ENCODE measurements at places on chromosomes 3 and 15. TPM values are rescaled to one million over a fixed set of nuclear protein-coding genes. Genes with fewer than 3 reads are reported as not detected.
A peak's percentile ranks its signal among the peaks of the same experiment; 100 is the strongest.

GRCh38 chr15:37877851-37878741, 56.3 kb upstream of the TMCO5A start:
- DNase-seq = no peak

The BCHE gene
- polyA plus RNA-seq = 2.7 TPM

DNA sequence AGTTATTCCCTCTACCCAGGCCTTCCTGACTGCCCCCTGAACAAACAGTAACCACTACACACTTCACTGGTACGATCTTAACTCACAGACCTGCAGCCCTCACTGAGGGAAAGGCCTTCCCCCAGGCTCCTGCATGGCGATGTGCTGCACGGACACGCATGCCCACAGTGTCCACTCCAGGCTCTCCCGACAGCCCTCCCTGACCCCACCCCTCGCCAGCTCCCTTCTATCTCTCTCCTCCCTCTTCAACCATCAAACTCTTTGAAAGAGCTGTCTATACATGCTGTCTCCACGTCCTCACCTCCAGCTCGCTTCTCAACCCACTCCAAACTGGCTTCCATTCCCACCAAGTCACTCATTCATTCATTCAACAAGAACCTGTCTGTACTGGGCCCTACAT, 3.9 kb downstream of the SCN5A start:
- peak; percentile 36 for DNase-seq

- DNase-seq = no peak
Observed at GRCh38 chr3:150462108-150462507, 54.0 kb downstream of the TSC22D2 start.

GRCh38 chr3:11244121-11244677, 28.0 kb upstream of the ATG7 start:
- DNase-seq = no peak

DNA sequence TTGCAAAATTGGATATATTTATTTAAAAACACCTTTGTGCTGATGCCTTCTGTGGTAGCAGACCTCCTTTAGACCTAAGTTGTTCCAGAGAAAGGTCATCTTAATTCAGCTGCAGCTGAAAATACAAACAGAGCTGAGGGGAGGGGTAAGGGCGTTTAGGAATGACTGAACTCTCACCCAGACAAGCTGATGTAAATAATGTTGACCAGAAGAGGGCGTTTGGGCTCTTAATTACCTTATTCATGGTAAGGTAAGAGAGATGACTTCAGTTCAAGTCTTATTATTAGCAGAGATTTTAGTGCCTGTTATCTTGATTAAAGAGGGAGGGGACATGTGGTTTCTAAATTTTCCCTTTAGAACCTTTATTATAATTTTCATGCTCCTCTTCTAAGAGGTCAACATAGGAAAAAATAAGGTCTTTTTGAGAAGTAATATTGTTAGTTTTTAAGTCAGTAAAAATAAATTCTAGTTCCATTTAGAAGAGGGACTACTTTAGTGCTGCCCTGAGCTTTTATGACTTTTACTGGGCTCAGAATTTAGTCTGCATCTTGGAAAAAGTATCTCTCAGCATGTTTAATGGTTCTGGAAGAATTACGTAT, 46.3 kb downstream of the GPR171 start:
- no peak for DNase-seq

GRCh38 chr15:55318588-55319494, at the start of the genes PIGB and PIGBOS1:
Gene PIGB, plus strand, starts transcription at chr15:55319222. Its CDS starts 29 bp downstream, at chr15:55319251.
Gene PIGBOS1, minus strand, starts transcription at chr15:55319123. Its CDS starts 1,331 bp downstream, at chr15:55317792.
- DNase-seq = peak; percentile 96

DNA sequence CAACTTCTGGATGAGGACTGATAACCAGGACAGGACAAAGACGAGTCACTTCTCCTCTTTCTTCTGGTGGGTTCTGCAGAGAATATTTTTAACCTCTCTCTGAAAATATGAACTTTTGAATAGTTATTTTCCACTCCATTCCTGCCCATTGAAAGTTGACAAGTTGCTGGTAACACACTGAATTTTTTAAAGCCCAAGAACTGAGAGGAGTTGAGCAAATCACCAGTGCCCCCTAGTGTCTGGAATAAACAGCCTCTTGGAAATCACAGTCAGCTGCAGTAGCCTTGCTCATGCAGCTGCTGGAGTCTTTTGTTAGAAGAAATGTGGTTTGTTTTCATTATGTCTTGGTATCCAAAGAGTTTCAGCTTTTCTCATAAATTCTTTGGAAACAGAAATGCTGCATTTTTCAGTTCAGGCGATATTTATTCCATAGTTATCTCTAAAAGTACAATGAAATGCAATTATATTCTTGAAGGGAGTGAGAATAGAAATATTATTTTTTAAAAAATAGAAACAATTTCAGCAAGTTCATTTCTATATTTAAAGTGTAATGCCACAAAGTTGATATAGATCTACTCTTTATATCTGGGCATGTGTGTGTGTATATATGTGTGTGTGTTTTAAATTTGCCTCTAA, 741.0 kb upstream of the CBLB start:
- no peak for DNase-seq

The GRAMD1C gene
- polyA plus RNA-seq = 2.9 TPM

The SSUH2 gene
- 1.1 TPM for polyA plus RNA-seq

The SAXO2 gene
- polyA plus RNA-seq = 0.58 TPM

DNA sequence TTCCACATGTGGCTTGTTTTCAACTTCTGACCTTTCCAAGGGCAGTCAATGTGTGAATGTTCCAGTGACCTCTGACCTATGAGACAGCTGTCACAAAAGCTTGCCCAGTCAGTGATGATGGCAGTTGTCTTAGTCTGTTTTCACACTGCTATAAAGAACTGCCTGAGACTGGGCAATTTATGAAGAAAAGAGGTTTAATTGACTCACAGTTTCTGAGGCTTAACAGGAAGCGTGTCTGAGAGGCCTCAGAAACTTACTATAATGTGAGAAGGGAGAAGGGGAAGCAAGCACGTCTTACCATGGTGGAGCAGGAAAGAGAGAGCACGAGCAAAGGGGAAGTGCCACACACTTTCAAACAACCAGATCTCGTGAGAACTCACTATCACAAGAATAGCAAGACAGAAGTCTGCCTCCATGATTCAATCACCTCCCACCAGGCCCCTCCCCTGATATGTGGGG, 95.6 kb downstream of the ECT2 start:
- no peak for DNase-seq

DNA sequence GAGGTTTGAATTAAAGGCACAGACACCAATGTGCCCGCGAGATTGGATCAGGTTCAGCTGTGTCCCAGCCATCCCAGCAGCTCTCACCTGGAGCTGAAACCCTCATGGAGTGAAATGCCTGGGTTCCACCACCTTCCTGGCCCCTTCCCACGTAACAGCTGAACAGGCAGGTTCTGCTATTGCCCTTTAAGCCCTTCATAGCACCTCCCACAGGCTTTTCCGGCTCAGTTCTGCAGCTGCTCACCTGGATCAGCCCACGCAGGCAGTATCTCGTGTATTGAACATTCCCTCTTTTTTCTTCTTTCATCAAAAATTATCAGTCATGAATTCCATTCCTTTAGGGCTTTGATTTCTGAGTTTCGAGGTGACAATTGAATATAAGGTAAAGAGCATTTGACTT, 129.8 kb downstream of the SLC9A9 start:
- no peak for DNase-seq

The RGMA gene
- polyA plus RNA-seq = 0.59 TPM

- DNase-seq = no peak
Observed at GRCh38 chr3:166201476-166201875, 364.3 kb upstream of the BCHE start.

The CLRN1 gene
- not detected for polyA plus RNA-seq

The LRRFIP2 gene
- 18.9 TPM for polyA plus RNA-seq

The SCN5A gene
- 0.02 TPM for polyA plus RNA-seq

DNA sequence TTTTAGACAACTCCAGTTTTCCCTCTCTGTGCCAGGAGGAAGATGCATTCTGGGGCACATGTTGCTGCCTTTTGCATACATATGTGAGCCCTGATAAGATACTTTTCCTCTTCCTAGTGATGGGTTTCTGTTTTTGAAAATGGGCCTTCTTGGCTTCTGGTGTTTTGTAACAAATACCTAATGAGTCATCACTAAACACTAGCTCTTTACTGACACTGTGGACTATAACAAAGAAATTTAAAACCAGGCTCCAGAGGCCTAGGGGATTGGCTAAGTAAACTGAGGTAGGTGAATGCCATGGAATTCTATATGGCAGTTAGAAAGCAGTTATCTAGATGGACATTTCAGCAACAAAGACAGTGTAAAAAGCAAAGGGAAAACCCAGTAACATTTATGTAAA, 93.4 kb upstream of the NR2E3 start:
- no peak for DNase-seq

DNA sequence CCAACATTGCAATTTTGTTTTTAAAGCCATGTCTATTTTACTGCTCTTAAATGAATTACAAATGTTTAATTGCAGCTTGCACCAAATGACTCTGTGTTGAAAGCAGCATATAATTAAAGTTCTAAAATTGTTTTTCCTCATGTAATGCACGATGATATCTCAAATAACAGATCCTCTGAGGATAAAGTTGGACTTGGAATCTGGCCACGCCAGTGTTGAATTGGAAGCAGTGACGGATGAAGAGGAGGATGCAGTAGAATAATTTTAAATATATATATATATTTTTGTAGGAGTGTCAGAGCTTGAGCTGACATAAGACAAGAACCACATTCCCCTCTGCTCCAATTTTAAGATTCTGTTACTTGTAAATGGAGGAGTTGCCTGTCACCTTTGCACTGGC, 406.6 kb upstream of the DPPA4 start:
- DNase-seq = no peak

GRCh38 chr15:37743826-37744225, 190.6 kb upstream of the TMCO5A start:
- no peak for DNase-seq

The C3orf22 gene
- not detected for polyA plus RNA-seq

DNA sequence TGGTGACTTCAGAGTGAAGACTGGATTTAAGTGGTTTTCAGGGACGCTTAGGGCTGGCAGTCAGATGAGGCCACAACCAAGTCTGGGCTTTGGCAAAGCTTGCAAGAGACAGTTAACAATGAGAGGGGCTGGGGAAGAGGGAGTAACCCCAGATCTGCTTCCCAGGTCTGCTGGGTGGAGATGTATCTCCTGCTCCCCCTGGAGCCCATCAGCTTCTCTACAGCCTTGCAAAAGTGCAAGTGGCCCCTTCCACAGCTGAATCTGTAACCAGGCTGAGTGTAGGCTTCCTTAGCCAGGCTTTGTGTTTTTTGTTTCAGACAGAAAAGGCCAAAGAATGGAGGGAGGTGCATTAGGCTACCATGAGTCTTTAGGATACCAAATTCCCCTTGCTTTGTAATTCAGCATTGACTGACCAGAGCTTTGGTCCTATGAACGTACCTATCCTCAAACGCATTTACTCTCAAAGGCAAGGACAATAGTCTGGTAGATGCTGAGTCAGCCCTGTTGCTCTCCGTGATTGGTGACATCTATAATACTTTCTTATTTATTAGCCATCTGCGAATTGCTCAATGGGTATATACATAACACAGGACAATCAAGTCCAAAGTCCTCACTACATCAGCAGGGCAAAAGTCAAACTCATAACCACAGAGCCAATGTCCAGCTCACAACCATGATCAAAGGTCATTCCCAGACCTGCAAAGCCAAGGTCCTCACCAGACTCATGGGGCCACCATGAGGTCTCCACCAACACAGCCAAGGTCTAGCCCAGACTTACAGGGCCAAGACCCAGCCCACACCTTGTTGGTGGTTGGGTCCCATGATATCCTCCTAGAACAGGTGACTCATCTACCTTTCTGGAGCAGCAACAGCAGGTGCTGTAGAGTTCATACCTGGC, 17.1 kb downstream of the CCDC13 start:
- no peak for DNase-seq
